ENCODE measurements at places on chromosomes 11 and 22.
A peak's percentile ranks its signal among the peaks of the same experiment; 100 is the strongest.

DNA sequence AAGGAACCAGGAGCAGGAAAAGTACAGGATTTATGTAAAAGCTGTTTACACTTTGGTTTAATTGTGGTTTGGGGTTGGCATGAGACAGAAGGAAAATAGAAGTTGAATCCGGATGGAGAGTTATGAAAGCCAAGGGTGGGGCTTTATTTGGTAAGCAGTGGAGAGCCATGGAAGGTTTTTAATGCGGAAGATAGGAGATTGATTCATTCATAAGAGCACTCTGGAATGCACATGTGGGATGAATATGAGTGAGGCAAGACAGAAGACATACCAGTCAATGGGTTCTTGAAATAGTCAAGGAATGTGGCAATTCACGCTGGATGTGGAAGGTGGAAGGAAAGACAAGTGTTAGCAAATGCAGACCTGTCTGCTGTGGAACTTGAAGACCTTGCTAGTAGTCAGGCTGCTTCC is 9.3 kb upstream of the GLB1L3 start:
- DNase-seq = no peak

- no peak for DNase-seq
These were observed 296.7 kb upstream of the SYN3 start for GRCh38 chr22:33354928-33355327.

GRCh38 chr11:128852327-128853023 is 14.6 kb downstream of the KCNJ1 start:
- no peak for DNase-seq

DNA sequence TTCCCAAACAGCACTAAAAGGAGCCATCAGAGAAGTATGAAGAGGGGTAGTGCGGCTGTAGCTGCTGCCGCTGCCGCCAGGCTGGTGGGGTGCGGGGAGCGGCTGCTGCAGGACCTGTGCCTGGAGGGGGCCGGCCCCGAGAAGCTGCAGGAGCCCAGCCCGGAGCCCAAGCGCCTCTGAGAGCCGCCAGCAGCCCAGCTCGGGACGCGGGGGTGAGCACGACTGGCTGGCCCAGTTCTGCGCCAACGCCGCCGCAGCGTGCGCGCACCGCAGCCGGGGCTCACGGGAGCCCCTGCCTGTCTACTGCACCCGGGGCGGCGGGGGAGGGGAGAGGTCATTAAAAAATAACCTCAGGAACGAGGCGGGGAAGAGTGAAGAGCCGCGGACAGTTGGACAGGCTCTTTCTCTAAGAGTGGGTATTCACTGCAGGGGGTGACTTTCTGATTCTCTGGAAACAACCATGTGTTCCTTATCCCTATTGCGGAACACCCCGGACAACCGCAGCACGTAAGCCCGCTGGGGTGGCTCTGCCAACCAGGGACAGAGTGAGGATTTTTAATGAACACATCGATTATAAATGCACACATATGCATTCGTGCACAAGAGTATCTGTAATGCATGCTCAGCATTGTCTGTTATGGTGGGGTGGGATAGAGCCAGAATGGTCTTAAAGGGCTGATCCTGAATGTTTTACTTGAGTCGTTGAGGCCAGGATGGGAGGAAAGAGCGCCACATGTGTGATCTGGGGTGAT is 453 bp downstream of the GAS2 start:
- no peak for DNase-seq

- no peak for DNase-seq
These were observed 217.0 kb downstream of the DYNC2H1 start for GRCh38 chr11:103326070-103326794.

GRCh38 chr22:27146866-27147633 is 489.7 kb downstream of the MIAT start:
- no peak for DNase-seq

GRCh38 chr11:118418766-118419165 is 17.4 kb downstream of the ATP5MG start:
- no peak for DNase-seq

DNA sequence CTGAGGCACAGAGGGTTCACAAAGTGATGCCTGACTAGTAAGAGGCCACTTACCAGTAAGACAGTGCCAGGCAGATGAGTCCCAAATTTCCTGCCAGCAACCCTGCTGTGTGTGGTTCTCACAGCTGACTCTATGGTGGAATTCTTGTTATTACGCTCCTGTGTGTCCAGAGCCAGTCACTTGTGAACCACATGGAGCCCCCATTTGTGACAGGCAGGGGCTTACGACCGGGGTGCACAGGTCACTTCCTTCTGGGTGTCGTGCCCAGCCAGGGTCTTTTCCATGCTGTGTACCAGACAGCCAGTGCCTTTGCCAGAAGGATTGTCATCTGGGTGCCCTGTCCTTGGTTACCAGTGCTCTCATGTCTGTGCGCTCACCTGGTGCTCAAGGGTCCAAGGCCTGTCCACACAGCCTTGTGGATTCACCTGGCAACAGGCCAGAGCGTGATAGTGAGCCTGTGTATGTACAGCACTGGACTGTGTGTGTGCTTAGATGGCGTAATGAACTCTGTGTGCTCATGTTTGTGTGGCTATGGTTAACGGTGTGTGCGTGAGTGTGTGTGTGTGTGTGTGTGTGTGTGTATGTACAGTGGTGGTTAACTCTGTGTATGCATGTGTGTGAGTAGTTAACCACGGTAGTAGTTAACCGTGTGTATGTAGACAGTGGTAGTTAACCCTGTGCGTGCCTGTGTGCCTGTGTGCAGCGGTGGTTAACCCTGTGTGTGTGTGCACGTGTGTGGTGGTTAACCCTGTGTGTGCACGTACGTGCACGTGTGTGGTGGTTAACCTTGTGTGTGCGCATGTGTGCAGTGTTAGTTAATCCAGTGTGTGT is 18.6 kb downstream of the GRAMD4 start:
- no peak for DNase-seq

DNA sequence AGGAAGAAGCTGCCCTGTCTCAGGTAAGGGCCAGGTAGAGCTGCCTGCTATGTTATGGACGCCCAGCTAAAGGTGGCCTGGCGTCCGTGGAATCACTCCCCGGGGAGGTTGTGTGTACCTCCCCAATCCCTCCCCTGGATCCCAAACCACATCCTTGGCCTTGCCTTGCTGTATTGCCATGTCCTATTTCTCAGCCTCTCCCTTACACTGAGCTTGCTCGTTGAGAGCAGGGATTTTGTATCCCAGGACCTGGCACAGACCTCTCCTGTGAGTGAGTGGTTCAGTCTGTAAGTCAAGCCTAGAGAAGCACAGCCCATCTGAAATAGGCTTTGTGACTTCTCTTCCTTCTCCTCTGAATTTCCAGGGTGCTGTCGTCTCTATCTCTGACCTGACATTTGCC is 53.9 kb downstream of the TRAF6 start:
- DNase-seq = no peak

GRCh38 chr11:46724088-46724487 is 5.1 kb downstream of the F2 start:
- no peak for DNase-seq

DNA sequence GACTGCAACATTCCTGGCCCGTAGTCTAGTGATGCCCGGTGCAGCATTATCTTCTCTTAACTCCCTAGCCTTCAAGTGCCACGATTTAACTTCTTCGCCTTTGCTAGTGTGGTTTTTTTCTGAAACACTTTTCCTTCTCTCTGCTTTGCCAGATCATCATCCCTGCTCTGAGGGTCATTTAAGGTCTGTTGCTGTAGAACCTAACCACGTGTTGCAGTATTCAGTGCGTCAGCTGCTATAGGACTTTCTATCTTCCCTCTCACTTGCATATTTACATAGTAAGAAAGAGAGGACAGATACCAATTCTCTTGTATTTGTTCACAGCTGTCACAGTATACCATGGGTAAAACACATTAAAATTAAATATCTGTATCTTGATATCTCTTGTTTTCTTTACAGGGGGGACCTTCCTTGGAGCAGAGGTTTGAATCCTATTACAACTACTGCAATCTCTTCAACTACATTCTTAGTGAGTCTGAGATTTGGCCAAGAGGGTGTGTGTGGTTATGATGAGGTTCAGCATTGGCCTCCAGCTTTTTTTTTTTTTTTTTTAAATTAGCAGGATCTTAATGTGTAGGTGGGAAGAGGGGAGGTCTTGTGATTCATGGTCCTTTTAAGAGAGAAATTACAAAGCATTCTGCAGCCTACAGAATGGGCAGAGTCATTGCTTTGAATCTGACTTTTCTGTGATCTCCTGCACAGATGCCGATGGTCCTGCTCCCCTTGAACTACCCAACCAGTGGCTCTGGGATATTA is 13.5 kb downstream of the EIF3L start:
- no peak for DNase-seq

- no peak for DNase-seq
These were observed 269.0 kb downstream of the OPCML start for GRCh38 chr11:133263332-133263731.

GRCh38 chr22:22955866-22956535 is 68.4 kb downstream of the IGLL5 start:
- peak; percentile 41 for DNase-seq

DNA sequence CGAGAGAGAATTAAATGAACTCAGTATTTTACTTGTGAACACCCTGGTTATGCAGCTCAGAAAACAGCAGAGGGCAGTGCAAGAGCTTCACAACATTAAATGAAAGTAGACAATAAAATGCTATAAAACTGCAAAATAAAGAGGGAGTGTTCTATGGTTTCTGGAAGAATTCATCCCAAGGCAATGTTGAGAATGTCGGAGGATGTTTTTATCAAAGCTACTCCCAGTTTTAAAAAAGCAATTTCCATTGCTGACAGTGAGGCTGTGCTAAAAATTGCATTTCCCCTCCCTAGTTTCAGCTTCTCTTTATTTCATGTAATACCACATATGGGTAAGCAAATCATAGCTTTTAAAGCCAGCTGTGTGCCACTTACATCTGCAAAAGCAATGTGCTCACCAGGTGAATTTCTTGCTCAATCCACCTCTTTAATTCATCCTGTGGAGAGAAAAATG is 296.8 kb downstream of the RAB38 start:
- no peak for DNase-seq

GRCh38 chr22:19469421-19469820 is 9.6 kb downstream of the UFD1 start:
- no peak for DNase-seq

DNA sequence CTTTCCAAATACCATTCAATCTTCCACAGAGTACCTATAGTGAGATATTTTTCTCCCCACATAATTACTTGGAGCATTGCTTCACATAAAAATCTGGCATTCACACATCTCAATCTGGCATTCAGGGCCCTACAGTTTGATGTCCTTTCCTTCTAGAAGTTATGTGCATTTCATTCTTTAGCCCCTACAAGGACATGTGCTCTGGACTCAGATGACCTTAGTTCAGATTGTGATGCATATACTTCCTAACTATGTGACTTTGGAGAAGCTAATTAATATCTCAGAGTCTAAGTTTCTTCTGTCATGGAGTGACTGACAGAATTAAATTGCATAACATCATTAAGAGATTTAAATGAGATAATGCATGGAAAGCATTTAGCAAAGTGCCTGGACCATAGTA is 25.9 kb upstream of the PRSS23 start:
- no peak for DNase-seq

GRCh38 chr11:110093407-110094297 is 460 bp downstream of the ZC3H12C start:
- DNase-seq = no peak

GRCh38 chr11:65225279-65226102 is 36.3 kb upstream of the POLA2 start:
- peak; percentile 43 for DNase-seq

DNA sequence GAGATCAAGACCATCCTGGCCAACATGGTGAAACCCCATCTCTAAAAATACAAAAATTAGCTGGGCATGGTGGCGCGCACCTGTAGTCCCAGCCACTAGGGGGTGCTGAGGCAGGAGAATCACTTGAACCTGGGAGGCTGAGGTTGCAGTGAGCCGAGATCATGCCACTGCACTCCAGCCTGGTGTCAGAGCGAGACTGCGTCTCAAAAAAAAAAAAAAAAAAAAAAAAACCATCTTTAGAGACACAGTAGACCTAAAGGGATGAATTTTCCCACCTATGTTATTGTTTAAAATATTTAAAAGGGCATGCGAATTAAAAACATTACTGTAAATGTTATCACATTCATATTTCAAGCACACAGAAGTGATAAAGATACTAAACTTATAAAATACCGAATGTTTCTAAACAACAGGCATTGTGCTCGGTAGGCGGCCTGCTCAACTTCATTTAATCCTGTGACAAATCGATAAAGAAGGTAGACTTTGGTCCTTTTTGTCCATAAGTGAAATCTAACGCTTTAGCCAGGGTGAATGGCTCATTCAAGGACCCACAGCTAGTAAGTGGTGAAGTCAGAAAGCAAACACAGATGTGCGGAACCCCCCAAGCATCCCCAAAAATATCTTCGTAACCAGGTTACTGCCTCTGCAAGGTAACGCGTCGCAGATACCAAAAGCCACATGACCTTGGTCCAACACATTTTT is 16.1 kb downstream of the NCAPD3 start:
- peak; percentile 52 for DNase-seq

DNA sequence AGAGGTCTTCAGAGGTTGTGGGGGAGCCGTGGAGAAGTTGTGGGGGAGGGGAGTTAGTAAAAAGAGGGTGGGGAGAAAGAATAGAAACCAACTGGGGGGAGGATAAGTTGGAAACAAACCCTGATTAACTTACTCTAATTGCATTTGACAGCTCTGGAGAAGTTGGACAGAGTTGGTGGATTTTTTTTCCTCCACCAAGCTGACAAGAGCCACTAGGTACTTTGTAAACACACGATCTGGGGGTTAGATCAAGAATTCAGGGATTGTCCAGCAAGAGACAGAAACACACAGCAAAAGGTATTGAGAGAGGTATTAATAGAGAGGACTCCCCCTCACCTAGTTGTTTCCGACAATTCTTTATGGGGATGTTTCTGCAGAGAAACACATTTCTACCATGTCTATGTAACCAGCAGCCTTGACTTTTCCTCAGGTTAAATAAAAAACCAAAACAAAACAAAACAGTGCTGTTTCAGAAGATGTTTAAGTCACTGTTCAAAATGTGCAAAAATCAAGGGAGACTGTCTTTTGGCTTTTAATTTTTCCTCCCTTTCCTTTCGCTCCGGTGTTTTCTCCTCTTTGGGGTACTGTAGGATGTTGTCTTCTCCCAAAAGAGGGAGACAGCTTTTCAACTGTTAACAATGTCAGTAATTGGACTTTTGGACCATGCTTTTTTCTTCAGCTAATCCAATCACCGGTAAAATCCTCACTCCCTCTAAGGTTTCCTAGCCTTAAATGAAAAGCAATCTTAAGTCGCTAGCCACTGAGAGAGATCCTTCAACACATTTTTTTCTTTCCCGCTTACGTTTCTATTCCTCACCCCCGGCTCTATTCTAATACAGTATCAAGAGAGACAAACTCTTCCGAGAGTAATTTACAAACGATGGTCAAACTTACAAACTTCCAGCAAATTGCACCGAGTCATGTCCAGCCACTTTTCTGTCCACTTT is 708 bp downstream of the MAML2 start:
- no peak for DNase-seq

DNA sequence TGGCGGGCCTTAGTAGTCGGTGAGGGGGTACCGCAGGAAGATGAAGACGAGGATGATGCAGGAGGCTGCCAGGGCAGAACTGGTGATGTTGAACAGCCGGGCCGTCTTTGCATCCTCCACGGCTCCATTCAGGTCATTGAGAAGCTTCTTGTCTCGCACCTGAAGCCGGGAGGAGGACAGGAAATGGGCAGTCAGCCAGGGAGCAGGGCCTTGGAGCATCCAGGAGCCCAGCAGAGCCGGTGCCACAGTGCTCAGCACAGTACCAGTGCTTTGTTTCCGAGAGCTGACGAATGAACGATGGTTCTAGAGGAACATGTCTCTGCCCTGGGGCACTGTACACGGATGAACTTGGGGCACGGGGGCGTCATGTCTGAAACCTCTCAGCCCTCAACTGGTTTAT is 15.1 kb downstream of the IFITM10 start:
- no peak for DNase-seq

GRCh38 chr11:100966366-100966765 is 163.2 kb downstream of the PGR start:
- no peak for DNase-seq

GRCh38 chr11:69280994-69281393 is 13.0 kb upstream of the MYEOV start:
- DNase-seq = no peak
